ENCODE measurements at places on chromosomes 7 and 10.

- DNase-seq: no peak
These were observed 42.3 kb downstream of the FBH1 start for GRCh38 chr10:5932345-5932744.

GRCh38 chr7:107186240-107186639 lies 17.4 kb downstream of the HBP1 start:
- no peak for DNase-seq

GRCh38 chr10:43966571-43966965 lies 317.9 kb upstream of the ZNF32 start:
- no peak for DNase-seq

DNA sequence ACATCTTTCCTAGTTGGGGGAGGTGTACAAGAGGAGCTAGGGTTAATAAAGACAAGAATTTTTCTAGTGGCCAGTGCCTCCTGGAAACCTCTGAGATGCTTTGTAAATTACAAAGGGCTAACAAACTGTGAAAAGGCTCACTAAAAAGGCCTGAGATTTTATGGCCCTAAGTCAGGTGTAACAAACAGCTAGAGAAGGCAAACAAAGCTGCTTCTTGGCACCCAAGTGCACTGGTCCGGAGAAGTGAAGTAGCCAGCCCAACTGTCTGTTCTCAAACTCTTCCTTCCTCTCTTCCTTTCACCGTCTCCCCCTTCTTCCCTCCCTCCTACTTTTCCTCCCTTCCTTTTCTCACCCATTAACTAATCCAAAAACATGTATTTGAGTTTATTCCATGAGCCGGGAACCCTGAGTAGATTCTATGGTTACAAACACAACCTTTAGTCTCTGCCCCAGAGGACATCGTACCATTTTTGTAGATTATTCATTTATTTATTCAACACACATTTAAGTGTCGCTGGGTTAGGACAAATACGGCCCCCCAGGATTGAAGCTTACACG lies 143.4 kb upstream of the PCGF5 start:
- DNase-seq: no peak

- DNase-seq: no peak
These were observed 108.9 kb downstream of the IPMK start for GRCh38 chr10:58158806-58159205.

GRCh38 chr10:3484306-3485056 lies 300.5 kb downstream of the KLF6 start:
- DNase-seq: peak; percentile 71

DNA sequence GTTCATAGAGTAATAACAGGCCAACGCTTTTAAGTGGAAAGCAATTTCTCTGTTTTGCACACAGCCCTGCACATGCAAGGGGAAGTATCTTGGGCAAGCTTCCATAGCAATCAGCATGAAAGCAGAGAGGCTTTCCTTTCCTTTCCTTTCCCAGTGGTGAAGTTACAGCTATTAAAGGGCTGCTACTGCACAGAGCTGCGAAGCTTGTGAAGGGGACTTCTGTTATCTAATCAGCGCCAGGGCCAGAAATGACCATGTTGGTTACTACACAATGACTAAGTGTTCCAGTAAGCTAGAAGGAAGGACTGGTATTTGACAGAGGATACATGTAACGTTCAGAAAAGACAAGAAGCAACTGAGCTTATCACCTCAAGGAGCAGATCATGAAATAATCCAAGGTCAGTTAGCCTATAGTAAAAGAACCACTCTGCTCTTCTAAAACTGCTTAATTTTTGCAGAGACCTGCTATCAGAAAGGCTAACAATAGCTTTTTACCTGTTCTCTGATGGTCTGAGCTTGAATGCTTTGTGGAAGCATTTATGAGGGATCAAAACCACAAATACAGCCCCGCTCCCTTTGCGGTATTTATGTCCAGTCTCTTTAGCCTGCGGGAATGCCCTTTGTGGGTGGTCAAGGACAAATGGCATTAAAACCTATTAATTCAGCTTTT lies 45.9 kb downstream of the SGMS1 start:
- DNase-seq: no peak

DNA sequence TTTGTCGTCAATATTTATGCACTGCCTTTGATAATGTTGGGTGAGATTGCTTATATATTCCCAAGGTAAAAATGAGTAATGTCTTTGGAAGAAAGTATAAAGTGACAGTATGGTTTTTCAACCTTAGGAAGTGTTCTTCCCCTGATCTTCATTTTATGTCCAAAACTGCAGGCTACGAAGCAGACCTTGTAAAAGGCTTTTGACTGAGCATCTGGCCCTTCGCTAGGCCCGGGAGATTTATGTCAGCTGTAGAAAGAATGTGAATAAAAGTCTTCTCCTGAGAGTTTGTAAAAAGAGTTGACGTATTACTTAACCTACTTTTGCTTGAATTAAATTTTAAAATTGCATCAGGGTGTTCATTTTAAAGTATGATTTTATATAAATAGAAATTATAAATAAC lies 116.8 kb downstream of the CPED1 start:
- DNase-seq: no peak

- no peak for DNase-seq
These were observed 30.4 kb downstream of the ZNF92 start for GRCh38 chr7:65404020-65404419.

DNA sequence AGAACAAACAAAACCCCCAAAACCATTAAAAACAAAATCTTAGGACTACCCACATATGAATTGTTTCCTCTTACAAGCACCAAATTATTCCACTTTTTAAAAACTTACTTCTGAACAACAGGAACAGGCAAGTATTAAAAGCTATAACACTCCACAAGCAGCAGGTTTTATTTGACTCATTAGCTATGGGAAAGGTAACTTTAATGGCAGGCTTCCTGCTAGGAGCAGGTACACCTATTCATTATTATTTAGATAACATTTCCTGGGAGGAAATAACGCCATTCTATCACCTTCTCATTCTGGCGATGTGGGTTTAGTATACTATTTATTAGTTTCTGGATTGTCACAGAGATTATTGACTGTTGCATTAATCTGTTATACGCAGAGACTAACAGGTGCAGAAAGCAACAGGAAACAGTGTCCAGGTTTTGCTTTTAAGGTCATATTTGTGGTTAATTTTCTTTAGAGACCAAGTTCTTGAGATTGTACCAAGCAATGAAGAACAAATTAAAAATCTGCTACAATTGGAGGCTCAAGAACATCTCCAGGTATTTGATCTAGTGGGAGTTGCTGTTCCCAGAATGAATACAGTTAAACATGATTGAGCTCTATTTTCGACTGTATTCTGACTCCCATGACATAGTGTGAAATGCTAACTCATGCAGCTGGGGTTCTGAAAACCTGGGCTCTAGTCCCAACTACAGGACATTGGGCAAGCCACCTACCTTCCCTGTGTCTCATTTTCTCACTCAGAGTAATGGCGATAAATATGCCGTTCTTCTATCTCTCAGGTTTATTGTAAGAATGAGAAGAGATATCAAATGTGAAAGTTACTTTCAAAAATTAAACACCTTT lies 2.0 kb downstream of the CPA2 start:
- DNase-seq: no peak

- no peak for DNase-seq
These were observed 26.7 kb downstream of the SHH start for GRCh38 chr7:155785536-155785935.

DNA sequence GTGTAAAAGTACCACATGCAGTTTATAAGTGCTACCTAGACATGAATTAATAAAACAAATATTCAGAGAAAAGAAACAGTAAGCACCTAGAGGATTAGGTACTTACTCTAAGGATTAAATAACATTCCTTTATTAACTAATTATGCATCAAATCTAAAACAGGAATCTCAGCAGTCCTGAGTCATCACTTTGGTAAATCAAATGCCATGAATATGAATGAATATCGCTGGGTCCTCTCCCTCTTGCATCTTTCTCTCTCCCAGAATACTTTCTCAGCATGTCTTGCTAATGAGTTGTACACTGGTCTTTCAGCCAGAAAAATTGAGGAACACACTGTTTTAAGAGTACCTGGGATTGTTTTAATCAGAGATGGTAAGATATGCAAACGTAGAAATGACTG lies 225.5 kb upstream of the NFE2L3 start:
- no peak for DNase-seq

- peak; percentile 76 for DNase-seq
These were observed 32.6 kb downstream of the PLAC9 start for GRCh38 chr10:80165173-80165572.

GRCh38 chr7:137771679-137772078 lies 75.1 kb downstream of the DGKI start:
- DNase-seq: no peak

GRCh38 chr10:73802276-73802991 lies 9.0 kb downstream of the NDST2 start:
- DNase-seq: peak; percentile 67

DNA sequence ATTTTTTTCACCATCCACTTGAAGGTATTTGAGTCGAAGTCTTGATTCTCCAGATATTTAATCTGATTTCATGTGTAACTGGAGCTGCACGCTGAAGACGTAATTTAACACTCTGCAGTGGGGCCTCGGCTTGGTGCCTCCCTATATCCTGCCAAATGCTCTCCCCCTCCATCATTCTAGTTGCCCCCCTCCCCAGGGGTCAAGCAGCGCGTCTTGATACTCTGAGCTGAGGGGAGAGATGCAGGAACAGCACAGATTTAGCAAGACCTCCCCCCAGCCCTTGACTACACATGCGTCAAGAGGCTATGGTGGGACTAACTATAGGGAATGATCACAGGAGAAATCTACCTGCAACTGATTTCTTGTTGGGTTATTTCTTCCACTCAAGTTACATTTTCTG lies 85.8 kb downstream of the PRPF18 start:
- DNase-seq: peak; percentile 26

- DNase-seq: no peak
These were observed 594.9 kb downstream of the REEP3 start for GRCh38 chr10:64115908-64116643.

DNA sequence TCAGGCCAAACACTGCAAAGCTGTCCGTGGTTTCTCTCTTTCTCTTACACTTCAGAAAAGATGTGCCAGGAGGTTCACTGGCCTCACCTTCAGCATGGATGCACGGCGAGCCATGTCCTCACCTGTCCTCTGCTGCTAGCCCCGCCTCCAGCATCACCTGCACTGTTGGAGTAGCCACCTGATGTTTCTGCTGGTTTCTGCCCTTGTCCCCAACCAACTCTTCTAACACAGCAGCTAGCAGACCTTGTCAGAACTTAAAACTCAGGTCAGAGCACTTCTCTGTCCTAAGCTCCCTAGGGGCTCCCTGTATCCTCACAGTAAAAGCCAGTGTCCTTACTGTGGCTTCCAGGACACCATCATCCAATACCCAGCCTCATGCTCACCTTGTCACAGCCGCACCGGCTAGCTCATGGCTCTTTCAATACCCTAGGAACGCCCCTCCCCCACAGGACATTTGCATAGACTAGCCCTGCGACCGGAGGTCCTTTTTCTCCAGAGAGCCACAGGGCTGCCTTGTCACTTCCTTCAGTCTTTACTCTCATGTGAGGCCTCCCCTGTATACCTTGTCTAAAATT lies 15.2 kb downstream of the PALD1 start:
- no peak for DNase-seq
